PC-3 (cell line): ENCODE measurements at places on chromosomes 3 and 15. TPM values are rescaled to one million over a fixed set of nuclear protein-coding genes. Genes with fewer than 3 reads are reported as not detected.

DNA sequence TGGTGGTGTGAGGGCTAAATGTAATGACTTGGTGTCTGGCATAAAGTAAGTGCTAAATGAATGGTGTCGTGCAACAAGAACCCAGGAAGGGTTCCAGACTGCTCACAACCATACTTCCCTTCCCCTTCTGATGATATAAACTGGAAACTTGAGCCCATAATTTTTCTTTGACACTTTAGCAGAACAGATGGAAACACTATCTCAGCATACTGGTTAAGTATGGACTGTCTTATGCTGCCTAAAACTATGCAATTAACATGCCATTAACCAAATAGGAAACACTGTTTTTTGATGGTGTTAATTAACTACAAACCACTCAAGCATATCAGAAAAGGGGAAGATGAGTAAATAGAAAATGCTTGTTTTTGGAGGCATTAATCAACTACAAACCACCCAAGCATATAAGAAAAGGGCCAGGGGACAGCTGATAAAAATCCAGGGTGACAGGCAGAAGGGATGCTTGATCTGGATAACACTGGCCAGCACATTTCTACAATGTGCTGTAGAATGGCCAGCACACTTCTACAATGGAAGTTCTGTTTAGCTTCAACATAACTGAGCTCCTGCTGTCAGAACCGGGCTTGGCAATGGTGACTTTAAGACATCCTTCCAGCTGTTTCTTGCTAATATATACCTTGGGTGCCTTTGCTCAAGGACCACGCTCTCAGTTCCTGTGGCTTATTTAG lies 85.5 kb upstream of the FAM3D start:
- no peak overlapping the region for H3K4me3 ChIP-seq
- H3K36me3 ChIP-seq: no peaks in the 10 kb centered on the region
- H3K4me1 ChIP-seq: no peaks in the 10 kb centered on the region
- DNase-seq: no peak
- H3K27me3 ChIP-seq: no peaks in the 10 kb centered on the region
- H3K27ac ChIP-seq: no peak overlapping the region

DNA sequence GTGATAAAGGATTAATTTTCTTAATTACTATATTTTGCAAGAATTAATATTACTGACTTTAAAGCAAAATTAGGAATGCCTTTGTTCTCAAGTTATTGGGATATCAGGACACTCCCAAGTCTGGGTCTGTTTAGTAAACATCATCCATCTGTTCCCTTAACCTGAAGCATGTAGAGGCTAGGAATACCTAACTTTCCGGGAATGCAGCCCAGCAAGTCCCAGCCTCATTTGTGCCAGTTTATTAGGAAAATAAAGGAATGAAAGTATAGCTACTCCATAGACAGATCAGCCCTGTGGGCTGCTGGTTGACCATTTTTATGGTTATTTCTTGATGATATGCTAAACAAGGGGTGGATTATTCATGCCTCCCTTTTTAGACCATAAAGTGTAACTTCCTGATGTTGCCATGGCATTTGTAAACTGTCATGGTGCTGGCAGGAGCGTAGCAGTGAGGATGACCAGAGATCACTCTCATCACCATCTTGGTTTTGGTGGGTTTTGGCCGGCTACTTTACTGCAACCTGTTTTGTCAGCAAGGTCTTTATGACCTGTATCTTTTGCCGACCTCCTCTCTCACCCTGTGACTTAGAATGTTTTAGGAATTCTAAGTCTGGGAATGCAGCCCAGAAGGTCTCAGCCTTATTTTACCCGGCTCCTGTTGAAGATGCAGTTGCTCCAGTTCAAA lies 540.2 kb downstream of the NAALADL2 start:
- no peak overlapping the region for H3K4me3 ChIP-seq
- H3K27ac ChIP-seq: no peak overlapping the region
- H3K27me3 ChIP-seq: no peaks in the 10 kb centered on the region
- no peaks in the 10 kb centered on the region for H3K36me3 ChIP-seq

- H3K27me3 ChIP-seq: no peaks in the 10 kb centered on the region
- H3K4me1 ChIP-seq: peaks cover 4% of the 10 kb centered on the region; the same call in 1 of the 2 replicates
- no peak overlapping the region for H3K4me3 ChIP-seq
- no peaks in the 10 kb centered on the region for H3K36me3 ChIP-seq
- H3K27ac ChIP-seq: no peak overlapping the region
Measured at GRCh38 chr3:177679568-177680471, 482.5 kb upstream of the TBL1XR1 start.

DNA sequence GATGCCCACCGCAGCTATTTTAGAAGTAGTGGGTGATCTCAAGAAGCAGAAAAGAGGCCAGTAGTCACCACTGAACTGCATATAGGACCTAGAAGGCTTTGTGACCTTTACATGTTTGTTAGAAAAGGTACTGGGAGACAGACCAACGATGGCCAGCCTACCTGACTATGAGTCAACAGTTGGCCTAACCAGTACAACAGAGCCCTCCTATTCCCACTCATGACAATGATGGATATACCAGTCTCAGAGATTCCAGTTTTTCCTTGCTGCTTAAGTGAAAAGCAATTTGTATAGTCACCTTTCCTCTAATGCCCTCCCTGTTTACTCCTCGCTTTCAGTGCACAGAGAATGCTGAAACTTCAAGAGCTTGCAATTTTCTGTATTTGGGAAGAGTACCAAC lies 86.6 kb upstream of the PPIB start:
- peaks cover 51% of the 10 kb centered on the region for H3K4me1 ChIP-seq
- H3K27me3 ChIP-seq: no peaks in the 10 kb centered on the region
- peak; percentile 57 for DNase-seq
- no peak overlapping the region for H3K4me3 ChIP-seq

DNA sequence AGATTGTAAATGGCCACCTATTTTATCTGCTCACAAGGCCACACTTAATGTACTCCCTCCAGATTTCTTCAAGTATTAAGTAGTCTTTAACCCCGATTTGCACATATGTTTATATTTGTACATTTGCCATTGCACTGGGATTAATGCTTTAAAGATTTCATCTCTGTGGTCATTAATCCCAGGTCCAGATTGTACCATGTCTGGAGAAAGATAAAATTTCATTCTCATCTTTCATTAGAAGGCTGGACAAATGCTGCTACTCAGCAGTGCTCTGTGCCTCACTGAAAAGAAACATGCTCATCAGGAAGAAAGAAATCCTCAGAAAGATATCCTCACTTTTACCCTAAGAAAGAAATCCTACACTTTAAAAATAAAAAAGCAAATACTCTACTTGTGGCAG lies 62.5 kb upstream of the LRRC3B start:
- H3K4me1 ChIP-seq: no peaks in the 10 kb centered on the region
- no peak overlapping the region for H3K27ac ChIP-seq
- H3K27me3 ChIP-seq: no peaks in the 10 kb centered on the region
- no peak overlapping the region for H3K4me3 ChIP-seq

- H3K36me3 ChIP-seq: peaks cover 37% of the 10 kb centered on the region
- H3K27ac ChIP-seq: no peak overlapping the region
- no peak overlapping the region for H3K4me3 ChIP-seq
- DNase-seq: peak; percentile 37
- peaks cover 20% of the 10 kb centered on the region for H3K4me1 ChIP-seq
Measured at GRCh38 chr15:29740692-29741311, 81.5 kb downstream of the TJP1 start.

DNA sequence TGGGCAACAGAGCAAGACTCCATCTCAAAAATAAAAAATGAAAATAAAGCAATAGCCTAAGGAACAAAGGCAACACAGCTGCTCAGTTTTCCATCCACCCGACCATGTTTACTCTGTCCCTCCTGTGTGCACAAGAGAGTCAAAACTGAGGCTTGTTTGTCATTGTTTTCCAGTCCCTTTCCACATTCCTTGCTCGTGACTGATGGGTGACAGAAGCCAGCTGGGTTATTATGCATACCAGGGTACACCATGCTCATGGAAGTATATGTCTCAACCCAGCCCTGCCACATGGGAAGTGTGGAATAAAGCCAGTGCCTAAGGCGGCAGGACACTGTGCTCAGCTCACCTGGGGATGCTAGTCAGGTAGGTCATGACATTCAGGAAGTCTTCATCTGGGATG lies 49.5 kb downstream of the MCF2L2 start:
- peaks cover 45% of the 10 kb centered on the region for H3K4me1 ChIP-seq
- peak; percentile 34 for DNase-seq
- no peaks in the 10 kb centered on the region for H3K27me3 ChIP-seq
- H3K27ac ChIP-seq: peak overlapping the region; percentile 91
- no peaks in the 10 kb centered on the region for H3K36me3 ChIP-seq
- H3K4me3 ChIP-seq: no peak overlapping the region

DNA sequence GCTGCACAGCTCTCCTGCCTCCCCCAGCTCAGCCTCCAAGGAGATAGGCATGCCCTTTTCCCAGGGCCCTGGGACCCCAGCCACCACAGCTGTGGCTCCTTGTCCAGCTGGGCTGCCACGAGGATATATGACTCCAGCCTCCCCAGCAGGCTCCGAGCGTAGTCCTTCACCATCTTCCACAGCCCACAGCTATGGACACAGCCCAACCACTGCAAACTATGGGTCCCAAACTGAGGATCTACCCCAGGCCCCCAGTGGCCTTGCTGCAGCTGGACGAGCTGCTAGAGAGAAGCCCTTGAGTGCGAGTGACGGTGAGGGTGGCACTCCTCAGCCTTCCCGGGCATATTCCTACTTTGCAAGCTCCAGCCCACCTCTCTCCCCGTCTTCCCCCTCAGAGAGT lies 20.5 kb upstream of the APEH start:
- H3K27ac ChIP-seq: no peak overlapping the region
- no peaks in the 10 kb centered on the region for H3K27me3 ChIP-seq
- no peak overlapping the region for H3K4me3 ChIP-seq
- H3K4me1 ChIP-seq: no peaks in the 10 kb centered on the region
- no peak for DNase-seq
- H3K36me3 ChIP-seq: no peaks in the 10 kb centered on the region

DNA sequence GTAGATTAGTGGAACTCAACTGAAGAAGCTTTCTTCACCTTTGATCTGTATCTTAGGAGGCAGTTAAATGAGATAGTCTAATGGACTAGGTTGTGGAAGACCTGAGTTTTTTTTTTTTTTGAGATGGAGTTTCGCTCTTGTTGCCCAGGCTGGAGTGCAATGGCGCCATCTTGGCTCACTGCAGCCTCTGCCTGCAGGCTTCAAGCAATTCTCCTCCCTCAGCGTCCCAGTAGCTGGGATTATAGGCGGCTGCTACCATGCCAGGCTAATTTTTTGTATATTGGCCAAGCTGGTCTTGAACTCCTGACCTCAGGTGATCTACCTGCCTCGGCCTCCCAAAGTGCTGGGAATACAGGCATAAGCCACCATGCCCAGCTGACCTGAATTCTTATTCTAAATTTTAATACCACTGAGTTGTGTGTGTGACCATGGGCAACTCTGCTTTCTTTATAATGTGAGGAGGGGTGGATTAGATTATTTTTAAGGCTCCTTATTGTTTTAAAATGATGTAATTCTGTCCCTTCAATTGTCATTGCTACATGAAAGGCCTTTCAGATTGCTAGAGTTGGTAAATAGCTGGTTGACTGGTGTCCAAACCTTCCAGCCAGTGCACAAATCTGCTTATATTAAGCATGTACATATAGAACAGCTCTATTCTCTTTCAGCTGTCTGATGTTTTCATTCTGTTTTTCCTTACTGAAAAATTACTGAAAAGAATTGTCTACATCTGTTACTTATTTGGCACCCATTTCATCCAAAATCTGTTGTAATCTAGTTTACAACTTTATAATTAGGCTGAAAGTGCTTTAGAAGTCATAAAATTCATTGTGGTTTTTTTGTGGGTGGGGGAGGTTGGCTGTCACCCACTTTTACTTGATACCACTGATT lies 2.3 kb downstream of the LNP1 start:
- H3K4me1 ChIP-seq: peaks cover 17% of the 10 kb centered on the region
- H3K27ac ChIP-seq: no peak overlapping the region
- H3K27me3 ChIP-seq: no peaks in the 10 kb centered on the region

DNA sequence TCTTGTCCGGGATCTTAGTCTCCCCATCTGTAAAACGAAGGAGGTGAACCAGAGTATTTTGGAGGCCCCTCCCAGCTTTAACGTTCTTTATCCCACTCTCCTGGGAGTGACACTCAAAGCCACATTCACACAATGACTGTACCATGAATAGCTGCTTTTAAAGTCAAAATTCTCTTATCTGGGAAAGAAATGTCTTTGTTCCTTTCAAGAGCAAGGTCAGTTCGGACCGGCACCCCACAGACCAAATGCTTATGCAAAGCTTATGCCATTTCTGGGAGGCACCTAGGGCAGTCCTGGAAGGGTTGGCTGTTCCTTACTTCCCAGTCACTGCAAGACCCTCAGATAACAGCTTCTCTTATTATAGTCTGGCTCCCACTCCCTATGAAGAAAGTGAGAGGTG lies 53.5 kb upstream of the WNT5A start:
- no peak overlapping the region for H3K4me3 ChIP-seq
- H3K36me3 ChIP-seq: no peaks in the 10 kb centered on the region
- H3K27ac ChIP-seq: no peak overlapping the region
- H3K27me3 ChIP-seq: no peaks in the 10 kb centered on the region

The KCTD6 gene
- 13.1 and 13.6 TPM in 2 replicates for total RNA-seq

The HYKK gene
- 2.9 and 7.3 TPM in 2 replicates for total RNA-seq

The ARGFX gene
- not detected in 2 replicates for total RNA-seq

The CCR5 gene
- total RNA-seq: not detected in 2 replicates
